Fibroblast of skin of abdomen (primary cell): ENCODE measurements at places on chromosomes 6 and 20.

DNA sequence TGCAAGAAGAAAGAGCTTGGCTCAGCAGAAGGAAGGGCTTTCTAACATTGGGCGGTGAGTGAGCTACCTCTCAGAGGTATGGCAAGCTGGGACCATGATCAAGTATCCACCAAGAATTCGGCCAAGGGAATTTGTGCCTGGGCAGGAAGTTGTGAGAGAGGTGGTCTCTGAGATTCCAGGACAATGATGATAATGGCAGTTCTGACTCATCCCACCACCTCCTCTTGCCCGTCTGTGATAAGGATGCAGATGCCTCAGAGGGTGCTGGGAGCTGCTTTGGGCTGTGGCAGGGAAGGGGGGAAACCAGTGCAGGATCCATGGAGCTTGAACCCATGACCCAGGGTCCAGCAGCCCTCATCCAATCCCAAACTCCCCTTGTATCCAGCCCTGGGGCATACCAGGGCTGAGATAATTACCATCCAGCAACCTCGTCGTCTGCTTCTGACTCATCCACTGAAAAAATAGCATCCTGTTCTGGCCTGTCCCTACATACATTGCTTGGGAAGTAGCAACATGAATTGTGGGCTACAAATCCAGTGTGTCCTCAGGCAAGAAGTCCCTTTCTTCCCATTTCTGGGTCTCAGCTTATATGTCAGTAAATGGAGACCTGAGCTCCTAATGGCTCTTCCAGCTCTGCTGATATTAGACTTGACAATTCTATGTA, 5.9 kb downstream of the TGM6 start:
- DNase-seq, result peak; percentile 58

DNA sequence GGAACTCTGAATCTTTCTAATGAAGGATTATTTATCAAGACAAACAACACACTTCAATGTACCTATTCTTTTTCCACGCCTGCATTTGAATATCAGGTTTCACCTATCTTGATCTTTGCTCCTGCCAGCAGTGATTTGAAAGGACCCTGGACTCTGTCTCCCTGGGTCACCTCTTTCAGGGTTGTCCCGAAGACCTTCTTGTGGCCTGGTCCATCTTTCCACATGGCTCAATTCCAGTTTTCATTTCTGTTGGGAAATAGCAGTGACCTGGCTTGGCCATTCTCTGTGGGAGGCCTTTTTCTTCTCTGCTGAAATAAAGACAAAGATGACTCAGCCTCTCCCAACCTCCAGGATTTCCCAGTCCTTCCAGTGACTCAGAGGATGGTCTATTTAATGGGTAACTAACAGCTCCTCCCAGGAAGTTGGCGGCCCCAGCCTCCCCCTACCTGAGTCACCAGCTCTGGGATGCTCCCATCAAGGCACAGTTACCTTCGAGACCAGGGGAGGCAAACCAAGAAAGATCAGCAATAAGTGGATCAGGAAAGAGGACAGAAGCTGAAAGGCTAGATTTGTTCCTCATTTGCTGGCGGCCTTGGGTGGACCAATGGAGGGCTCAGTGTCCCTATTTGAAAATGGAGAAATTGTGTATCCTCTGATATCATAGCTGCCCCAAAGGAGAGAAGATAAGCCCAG, 120.2 kb upstream of the RNF24 start:
- DNase-seq, result peak; percentile 98

GRCh38 chr20:49501917-49502316, 19.4 kb upstream of the KCNB1 start:
- DNase-seq, result peak; percentile 10

- DNase-seq, result no peak
Observed at GRCh38 chr6:88605271-88605670, 358.1 kb downstream of the RNGTT start.

DNA sequence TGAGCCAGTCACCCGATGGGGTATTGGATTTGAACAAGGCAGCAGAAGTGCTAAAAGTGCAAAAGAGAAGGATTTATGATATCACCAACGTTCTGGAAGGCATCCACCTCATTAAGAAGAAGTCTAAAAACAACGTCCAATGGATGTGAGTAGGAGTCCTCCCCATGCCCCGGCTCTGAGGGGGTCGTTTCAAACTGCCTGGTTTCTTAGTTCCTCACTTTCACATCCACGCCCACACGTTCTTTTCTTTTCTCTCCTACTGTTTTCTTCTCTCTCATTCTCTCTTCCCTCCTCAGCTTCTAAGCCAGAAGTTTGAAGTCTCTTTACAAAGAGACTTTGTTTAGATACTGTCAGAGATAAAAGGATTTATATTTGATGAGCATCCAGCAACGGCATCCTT, 53.0 kb upstream of the CDKAL1 start:
- no peak for DNase-seq
